ENCODE measurements at places on chromosomes 1 and 21.

DNA sequence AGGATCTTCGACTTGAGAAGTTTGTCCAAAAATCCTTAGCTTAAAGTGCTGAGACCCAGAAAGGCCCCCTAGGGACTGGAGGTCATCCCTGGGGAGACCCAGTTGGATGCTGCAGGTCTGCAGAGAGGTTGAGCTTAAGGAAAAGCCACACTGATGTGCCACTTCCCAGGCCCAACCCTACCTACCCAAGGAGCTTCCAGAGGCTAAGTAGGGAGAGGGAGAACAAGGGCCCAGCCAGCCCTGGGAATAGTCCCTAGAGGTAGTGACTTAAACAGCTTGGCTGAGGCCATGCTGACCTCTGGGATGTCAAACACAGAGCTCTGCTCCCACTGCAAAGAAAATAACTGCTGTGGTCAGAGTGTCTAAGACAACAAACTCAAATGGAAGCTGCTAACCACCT, 693.7 kb downstream of the MATN1 start:
- H3K36me3 ChIP-seq: no peaks in the 10 kb centered on the region
- H3K4me1 ChIP-seq: peaks cover 6% of the 10 kb centered on the region
- no peak for DNase-seq
- H3K27ac ChIP-seq: no peak overlapping the region
- H3K27me3 ChIP-seq: no peaks in the 10 kb centered on the region

GRCh38 chr1:108182959-108183700, 17.0 kb downstream of the SLC25A24 start:
- H3K4me3 ChIP-seq: no peak overlapping the region
- no peaks in the 10 kb centered on the region for H3K27me3 ChIP-seq
- peaks cover 66% of the 10 kb centered on the region for H3K36me3 ChIP-seq
- DNase-seq: no peak

GRCh38 chr1:118928739-118929554, 59.2 kb downstream of the TBX15 start:
- H3K27ac ChIP-seq: no peak overlapping the region
- no peak for DNase-seq
- no peaks in the 10 kb centered on the region for H3K4me1 ChIP-seq
- H3K4me3 ChIP-seq: no peak overlapping the region
- no peaks in the 10 kb centered on the region for H3K36me3 ChIP-seq

- no peaks in the 10 kb centered on the region for H3K36me3 ChIP-seq
- peaks cover 3% of the 10 kb centered on the region for H3K4me1 ChIP-seq
- DNase-seq: no peak
- peak overlapping the region; percentile 56 for H3K27ac ChIP-seq
- no peaks in the 10 kb centered on the region for H3K27me3 ChIP-seq
Measured at GRCh38 chr1:21059021-21059420, 117.7 kb downstream of the EIF4G3 start.

DNA sequence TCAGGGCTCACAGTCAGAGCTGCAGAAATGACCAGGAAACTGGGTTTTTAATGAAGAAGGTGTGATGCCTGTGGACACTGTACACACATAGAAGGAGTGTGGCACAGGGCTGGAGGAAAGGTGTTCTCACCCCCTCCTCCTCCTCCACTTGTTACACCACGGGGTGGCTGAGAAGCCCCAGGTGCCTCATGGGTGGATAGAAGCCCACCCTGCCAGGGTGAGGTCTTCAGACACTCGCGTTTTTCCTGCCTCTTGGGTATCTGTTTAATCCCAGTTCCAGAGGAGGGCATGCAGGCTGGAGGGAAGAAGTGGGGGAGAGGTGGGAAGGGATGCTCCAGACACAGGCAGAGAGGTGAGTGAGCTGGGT, 9.7 kb upstream of the LAD1 start:
- no peaks in the 10 kb centered on the region for H3K36me3 ChIP-seq
- no peak for DNase-seq
- H3K4me1 ChIP-seq: no peaks in the 10 kb centered on the region
- H3K4me3 ChIP-seq: no peak overlapping the region
- H3K27ac ChIP-seq: no peak overlapping the region

GRCh38 chr1:92306020-92306419, 7.2 kb downstream of the RPAP2 start:
- H3K27me3 ChIP-seq: no peaks in the 10 kb centered on the region
- H3K27ac ChIP-seq: no peak overlapping the region
- DNase-seq: no peak
- H3K36me3 ChIP-seq: peaks cover 62% of the 10 kb centered on the region
- H3K4me3 ChIP-seq: no peak overlapping the region
- no peaks in the 10 kb centered on the region for H3K4me1 ChIP-seq

DNA sequence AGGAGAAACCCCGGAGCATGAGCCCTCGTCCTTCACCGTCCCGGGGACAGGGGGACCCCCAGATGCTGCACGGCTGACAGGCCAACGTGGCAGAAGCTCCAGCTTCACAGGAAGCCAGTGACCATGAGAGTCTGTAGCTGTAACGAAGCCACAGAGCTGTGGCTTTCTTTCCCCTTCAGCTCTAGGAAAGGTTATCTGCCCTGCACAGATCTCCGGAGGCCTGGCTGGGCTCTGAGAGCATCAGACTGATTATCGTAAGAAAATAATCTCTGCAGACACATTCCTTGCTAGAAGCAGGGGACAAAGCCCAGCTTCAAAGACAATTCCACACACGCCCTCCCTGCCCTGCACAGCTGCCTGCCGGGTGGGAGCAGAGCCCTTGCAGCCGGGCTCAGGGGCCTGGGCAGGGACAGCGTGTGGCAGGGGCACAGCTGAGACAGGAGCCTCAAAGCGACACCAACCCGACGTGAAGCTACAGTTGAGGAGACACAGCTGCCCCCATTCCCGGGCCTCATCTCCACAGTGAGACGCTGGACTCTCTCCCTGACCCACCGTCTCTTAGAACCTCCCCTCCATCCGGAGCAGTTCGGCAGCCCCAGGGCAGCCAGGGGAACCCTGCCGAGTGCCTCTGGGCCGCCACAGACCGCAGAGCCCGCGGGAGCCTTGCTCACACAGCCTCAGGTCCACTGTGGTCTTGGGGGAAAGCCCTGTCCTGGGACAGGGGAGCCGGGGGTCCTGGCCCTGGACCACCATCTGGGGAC, 30.6 kb downstream of the POFUT2 start:
- peaks cover 41% of the 10 kb centered on the region for H3K4me1 ChIP-seq
- H3K4me3 ChIP-seq: no peak overlapping the region
- peak; percentile 68 for DNase-seq

DNA sequence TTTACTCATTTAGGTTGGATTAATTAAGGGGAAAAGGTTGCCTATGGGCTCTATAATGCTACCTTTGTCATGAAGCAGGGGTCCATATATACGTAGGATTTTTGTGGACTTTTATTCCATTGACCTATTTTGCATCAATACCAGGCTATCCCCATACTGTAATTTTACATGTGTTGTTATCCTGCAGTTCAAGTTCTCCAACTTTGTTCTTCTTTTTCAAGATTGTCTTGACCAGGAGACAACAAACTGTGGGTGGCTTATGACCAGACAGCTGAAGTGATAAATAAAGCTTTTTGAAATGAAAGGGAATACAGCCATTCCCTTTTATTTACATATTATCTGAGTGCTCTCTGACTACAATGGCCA, 345.7 kb downstream of the BARHL2 start:
- H3K36me3 ChIP-seq: no peaks in the 10 kb centered on the region
- H3K4me1 ChIP-seq: no peaks in the 10 kb centered on the region
- DNase-seq: no peak
- no peak overlapping the region for H3K4me3 ChIP-seq
- no peaks in the 10 kb centered on the region for H3K27me3 ChIP-seq
- H3K27ac ChIP-seq: no peak overlapping the region

GRCh38 chr1:57831624-57832023, 407.8 kb upstream of the DAB1 start:
- H3K4me1 ChIP-seq: 0 out of 2 replicates have a peak, but pooled peaks cover 6% of the 10 kb centered on the region
- no peak overlapping the region for H3K27ac ChIP-seq
- H3K4me3 ChIP-seq: no peak overlapping the region
- DNase-seq: no peak
- H3K27me3 ChIP-seq: no peaks in the 10 kb centered on the region

DNA sequence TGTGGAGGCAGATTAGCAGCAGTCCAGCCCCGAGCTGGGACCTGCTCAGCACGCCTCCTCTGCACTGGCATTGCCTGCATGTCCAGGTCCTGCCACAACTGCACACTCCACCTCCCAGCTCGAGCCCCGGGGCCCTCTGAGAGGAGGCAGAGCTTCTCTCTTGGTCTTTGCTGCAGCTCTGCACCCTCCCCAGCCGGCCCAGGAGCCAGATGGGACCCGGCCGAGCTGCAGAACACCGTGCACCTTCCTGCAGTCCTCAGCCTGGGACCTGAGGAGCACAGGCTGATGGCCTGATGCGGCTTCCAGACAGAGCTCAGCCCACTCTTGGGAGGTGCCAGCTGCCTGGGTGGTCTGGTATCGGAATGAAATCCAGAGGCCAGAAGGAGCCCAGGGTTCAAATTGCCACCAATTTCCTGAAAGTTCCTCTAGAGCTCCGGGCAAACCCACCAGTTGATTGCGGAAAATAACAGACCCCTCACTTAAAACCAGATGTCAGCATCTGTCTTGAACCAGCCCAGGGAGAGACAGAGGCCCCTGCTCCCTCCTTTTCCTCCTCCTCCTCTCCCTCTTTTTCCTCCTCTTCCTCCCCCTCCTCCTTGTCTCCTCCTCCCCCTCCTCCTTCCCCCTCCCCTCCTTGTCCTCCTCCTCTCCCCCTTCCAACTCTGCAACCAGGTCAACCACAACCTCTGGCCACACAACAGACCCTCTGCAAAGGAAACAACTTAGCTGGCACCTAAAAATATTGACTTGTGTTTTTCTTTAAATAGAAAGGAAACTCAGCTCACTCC, 10.6 kb upstream of the SPSB1 start:
- H3K36me3 ChIP-seq: no peaks in the 10 kb centered on the region
- no peaks in the 10 kb centered on the region for H3K27me3 ChIP-seq
- no peak overlapping the region for H3K27ac ChIP-seq
- no peak overlapping the region for H3K4me3 ChIP-seq
- peaks cover 18% of the 10 kb centered on the region for H3K4me1 ChIP-seq
- peak; percentile 71 for DNase-seq

GRCh38 chr1:11831945-11832725, 15.4 kb downstream of the NPPA start:
- no peaks in the 10 kb centered on the region for H3K4me1 ChIP-seq
- no peak overlapping the region for H3K27ac ChIP-seq
- no peak overlapping the region for H3K4me3 ChIP-seq
- no peaks in the 10 kb centered on the region for H3K27me3 ChIP-seq
- DNase-seq: no peak

DNA sequence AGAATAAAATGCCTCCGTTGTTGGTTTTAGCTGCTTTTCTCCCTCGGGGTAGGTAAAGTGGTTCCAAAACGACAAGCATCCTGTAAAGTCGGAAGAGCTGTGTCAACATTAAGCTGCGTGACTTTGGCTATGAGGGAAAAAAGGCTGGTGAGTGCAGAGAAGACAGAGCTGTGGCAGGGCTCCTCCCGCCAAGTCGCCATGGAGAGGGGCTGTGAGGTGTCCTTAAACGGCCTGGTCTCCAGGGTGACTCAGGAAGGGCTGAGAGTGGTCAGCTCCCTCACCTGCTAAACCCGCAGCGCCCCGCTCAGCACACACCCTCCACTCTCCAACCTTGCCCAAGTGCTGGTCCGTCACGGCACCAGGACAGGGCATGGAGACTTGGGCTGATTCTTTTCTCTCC, 91.6 kb upstream of the SAMD11 start:
- H3K4me3 ChIP-seq: no peak overlapping the region
- H3K27ac ChIP-seq: no peak overlapping the region
- no peak for DNase-seq
- H3K27me3 ChIP-seq: no peaks in the 10 kb centered on the region
- H3K36me3 ChIP-seq: no peaks in the 10 kb centered on the region

DNA sequence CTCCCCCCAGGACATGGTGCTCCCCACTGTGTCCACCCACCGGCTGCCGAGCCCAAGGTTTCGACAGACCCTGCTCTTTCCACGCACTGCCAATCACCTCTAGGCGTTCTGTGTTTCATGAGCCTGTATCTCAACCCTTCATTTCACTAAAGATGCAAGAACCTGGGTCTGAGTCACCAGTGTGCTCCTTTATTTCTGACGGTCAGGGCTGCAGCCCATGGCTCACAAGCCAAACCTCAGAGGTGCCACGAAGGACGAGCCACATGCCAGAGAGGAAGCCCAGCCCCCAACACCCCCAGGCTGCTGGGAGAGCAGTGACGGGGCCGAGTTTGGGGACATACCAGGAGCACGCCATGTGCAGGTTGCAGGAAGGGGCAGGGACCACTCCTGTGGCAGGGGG, 79.2 kb upstream of the ARHGEF16 start:
- DNase-seq: no peak
- no peak overlapping the region for H3K27ac ChIP-seq
- H3K36me3 ChIP-seq: no peaks in the 10 kb centered on the region
- H3K4me1 ChIP-seq: no peaks in the 10 kb centered on the region
- H3K4me3 ChIP-seq: no peak overlapping the region

- no peak overlapping the region for H3K27ac ChIP-seq
- no peaks in the 10 kb centered on the region for H3K27me3 ChIP-seq
- DNase-seq: no peak
- no peak overlapping the region for H3K4me3 ChIP-seq
Measured at GRCh38 chr1:154193821-154194220, 1.9 kb upstream of the TPM3 start.

DNA sequence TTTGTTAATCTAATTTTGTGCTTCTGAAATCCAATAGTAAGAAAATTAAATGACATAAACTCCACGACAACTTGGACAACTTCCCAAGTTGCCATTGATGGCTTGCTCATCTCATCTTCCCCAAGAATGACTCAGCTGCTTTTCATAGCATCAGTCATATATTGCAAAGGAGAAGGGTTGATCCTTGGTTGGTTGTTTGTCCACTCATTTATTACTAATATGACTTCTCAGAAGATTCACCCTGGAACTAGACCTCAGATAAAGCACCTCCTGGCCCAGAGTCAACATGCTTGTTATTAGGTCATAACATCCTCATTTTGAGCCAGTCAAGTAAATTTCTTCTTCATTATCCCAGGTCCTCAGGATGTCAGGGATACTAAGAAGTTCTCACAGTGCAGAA, 2.3 kb upstream of the LCE3D start:
- H3K36me3 ChIP-seq: no peaks in the 10 kb centered on the region
- no peaks in the 10 kb centered on the region for H3K4me1 ChIP-seq
- H3K27ac ChIP-seq: no peak overlapping the region
- no peaks in the 10 kb centered on the region for H3K27me3 ChIP-seq

DNA sequence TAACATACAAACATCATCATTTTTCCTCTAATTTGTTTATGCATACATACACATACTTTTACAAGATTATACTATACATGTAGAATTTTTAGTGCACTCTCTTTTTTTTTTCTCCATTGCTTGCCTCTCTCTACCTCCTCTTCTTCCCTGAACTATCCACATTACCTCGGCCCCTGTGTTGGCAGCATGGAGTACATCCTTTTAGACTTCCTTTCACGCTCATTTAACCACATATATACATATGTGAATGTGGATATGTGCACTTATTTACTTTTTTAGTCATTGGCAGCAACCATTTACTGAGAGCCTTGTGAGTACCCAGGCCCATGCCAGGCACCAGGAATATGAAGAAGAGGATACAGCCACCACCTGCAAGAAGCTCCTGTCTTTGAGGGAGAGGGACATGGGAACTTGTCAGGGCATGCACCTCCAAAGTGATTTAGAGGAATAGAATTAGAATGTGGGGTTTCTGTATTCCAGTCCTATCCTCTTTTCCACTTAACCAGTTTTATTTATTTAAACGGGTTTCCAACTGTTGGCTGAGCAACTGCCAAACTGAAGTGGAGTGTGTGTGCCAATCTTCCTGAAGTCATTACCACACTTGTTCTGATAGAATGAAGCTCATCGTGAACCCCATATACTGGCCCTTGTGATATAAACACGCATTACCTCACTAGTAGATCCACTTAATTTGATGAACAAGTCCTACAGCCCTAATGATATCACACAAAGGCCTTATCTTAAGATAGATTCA, 212.6 kb downstream of the TNR start:
- H3K4me3 ChIP-seq: no peak overlapping the region
- no peak overlapping the region for H3K27ac ChIP-seq

Measured in SK-N-SH (cell line).